ENCODE measurements at places on chromosomes 11 and 22.

DNA sequence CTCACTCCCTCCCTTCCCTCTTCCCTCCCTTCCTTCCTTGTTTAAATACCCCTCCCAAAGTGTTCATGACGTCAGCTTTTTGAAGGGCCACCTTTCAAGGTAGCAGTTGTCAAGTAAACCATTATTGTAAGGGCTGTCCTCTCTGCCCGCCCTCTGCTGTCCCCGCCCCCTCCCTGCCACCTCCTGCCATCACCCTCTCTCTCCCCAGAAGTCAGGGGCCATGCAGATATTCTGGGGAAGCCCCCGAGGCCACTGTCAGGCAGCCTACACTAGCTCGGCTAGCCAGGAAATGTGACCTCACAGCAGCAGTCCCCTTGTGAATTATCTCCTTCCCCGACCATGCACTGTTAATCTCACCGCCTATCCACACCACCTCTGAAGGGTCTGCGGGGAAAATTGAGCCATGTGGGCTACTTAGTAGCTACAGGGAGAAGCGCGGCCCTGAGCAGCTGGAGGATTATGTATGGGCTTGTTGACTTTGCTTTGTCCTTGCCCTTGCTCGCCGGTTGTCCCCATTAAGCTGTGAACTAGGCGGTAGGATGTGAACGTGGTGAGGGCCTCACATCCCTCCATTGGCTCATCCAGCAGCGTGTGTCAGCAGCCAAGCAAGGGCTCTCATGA lies 42.1 kb upstream of the ATXN10 start:
- DNase-seq = no peak

- no peak for DNase-seq
These were observed 109.1 kb downstream of the RASSF10 start for GRCh38 chr11:13118194-13118593.

- DNase-seq = no peak
These were observed 21.6 kb upstream of the NUP160 start for GRCh38 chr11:47869544-47870393.

DNA sequence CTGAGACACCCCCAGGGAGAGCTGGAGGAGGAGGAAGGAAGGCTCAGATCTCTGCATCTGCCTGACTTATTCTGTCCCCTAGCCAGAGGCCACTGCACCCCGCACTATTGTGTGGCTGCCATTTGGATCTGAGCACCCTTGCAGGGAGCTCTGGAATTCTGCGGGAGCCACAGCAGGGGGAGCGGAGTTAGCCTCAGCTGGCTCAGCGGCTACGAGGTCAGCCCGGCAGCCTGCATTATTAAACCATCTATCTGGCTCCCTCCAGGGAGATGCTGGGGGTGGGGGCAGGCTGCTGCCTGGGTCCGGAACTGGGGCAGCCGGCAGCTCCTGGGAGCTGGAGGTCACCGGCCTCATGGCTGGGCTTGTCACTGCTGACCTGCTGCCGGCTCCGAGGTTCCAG lies 6.5 kb upstream of the ELFN2 start:
- DNase-seq = no peak

DNA sequence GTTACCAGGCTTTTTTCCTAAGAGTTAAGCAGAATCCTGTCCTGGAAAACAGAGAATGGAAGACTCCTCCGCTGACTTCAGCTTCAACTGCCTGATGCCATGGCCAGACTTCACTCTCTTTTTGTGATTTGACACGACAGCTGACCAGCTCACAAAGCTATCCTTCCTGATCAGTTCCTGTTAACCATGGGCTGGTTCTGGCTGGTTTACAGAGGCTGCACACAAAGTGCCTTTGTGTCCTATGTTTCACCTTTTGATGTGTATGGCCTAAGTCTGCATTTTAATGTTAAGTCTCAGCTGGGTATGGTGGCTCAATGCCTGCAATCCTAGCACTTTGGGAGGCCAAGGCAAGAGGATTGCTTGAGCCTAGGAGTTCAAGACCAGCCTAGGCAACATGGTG lies 11.1 kb downstream of the FOLR3 start:
- no peak for DNase-seq

DNA sequence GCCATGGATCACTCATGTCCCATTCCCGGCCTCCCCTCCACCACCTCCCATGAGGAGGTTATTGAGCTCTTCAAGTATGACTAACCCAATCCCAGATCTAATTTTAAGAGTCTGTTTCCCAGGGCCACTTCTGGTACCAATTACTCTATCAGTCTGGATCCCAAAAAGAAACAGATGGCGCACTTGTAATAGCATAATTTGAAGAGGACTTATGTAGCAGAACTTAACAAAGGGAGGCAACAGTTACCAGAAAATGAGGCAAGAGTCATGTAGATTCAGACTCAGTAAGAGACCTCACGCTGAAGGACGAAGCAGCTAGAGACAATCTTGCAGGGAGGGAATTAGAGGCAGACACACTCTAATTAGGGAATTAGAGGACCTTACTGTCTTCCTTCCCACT lies 46.9 kb downstream of the DDX6 start:
- DNase-seq = no peak

DNA sequence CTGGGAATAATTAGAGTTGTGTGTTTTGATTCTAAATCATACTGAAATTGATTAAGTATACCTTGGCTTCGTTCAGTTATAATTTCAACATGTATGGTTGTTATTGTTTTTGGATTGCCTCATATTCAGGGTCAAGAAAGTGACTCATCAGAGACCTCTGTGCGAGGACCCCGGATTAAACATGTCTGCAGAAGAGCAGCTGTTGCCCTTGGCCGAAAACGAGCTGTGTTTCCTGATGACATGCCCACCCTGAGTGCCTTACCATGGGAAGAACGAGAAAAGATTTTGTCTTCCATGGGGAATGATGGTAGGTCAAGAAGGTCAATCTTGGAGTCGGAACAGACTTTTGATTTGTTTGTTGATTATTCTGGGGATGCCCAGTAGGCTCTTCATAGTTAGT lies 40.4 kb downstream of the KMT2A start:
- DNase-seq = no peak

GRCh38 chr22:36386351-36386899 lies 1.3 kb downstream of the MYH9 start:
- no peak for DNase-seq

GRCh38 chr11:77069336-77069968 lies 2.7 kb downstream of the CAPN5 start:
- DNase-seq = no peak

DNA sequence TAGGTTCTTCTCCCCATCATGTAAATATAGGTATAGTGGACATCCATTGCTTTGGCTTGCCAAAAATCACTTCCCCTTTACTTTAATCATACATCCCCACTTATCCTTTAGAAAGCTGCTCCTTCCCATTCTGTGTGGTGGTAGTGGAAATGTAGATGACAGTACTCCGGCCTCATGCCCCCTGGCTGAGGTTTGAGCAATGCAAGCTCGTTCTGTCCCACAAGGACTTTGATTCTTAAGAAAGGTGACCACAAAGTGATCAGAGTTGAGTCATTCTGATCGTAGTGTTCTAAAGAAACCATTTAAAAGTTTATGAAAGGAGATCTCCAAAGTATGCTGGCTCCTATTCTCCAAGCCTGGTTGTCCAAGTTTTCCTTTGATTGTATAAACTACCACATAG lies 10.9 kb downstream of the TUG1 start:
- no peak for DNase-seq

- no peak for DNase-seq
These were observed 840.7 kb downstream of the FAM181B start for GRCh38 chr11:81892770-81893635.

DNA sequence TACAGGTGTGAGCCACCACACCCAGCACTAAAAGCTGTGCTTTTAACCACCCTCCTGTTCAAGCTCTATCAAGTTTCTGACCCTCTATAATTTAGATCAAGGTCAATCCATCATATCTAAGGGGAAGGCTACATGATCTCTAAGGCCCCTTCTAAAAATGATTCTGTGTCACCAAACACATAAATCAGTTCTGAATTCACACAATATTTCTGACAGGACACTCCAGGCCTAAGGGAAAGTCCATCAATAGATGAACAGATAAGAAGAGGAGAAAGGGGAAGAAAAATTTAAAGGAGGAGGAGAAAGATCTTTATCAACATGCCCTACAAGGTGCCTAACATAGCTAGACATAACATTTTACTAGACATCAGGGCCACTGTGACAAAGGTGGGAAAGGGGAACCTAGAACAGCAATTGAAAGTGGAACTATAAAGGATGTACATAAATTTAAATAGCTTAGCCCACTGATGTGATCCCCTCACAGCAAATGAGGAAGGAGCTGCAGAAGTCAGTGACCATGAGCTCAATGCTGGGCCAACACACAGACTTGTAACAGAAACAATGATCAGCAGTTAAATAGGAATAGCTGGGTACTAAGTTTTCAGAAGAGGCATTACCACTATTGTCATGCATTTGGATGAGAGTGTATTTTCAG lies 4.7 kb downstream of the PRCP start:
- no peak for DNase-seq

- no peak for DNase-seq
These were observed 15.4 kb downstream of the FAM83F start for GRCh38 chr22:40009951-40010671.

DNA sequence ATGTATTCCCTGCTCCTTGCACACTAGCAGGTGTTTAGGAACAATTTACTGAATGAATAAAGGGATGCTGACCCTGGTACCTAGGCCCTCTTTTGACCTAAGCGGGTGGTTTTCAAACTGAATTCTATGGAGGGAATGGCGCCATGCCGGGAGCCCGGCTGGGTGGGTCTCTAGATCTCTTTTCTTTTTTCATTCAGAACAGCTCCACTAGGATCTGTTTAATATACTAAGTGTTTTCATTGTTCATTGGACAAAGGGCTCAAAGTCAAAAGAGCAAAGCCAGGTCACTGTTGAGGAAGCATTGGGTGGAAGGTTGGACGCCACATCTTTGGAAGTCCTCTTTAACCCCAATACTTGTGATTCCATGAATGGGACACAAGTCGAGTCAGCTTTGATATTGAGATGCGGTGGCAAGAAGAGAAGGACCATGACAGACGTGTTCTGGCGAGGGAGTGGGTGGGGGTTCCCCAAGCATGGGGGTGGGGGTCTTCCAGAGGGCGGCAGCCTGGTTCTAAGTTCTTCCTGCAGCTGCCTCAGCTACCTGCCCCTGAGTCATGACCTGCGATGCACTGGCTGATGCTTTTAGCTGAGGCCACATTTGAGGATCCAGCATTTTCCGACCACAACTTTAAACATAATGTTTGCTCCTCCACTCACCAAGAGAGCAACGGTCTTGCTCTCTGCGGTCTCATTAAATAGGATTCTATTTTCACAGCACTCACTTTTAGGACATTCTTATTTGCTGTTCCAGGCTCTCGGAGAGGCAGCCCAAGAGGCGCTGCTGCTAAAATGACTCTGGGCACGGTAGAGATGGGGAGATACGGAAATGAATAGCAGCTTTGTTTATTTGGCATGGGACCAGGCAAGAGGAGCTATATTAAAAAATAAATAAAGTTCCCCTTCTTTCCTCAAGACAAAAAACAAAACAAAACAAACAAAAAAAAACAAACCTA lies 100.6 kb downstream of the FBXO7 start:
- DNase-seq = no peak

- no peak for DNase-seq
These were observed 2.9 kb downstream of the SMARCB1 start for GRCh38 chr22:23789638-23790037.

DNA sequence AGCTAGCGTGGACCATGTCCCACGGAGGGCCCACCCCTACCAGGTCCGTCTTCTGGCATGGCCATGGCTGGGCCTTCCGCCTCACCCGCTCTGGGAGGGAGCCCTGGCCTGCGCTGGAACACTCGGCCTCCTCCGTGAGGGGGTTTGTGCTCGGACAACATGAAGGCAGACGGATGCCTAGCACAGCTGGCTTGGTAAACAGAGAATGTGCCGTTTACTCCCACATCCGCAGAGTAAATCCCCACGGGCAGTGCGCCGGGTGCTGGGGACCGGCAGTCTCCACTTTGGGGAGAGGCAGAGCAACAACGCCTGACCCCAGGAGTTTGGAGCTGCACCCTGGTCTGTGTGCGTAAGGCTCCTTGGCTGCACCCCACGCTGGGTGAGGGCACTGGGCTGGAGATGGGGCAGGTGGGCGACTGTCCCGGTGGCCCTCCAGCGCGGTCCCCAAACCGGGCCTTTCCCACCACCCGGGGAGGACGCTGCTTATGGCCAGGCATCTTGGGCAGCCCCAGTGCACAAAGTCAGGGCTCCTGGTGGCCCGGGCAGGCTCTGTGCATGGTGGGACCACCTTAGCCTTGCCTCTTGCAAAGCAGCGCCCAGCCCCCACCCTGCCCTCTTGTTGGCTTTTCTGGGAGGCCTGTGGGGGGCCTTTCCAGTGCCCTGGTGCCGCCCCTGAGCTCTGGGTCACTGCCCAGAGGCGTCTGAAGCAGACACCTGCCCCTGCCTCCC lies 30.7 kb upstream of the MUC5AC start:
- DNase-seq = no peak

Measured in HEK293T (cell line).